DMS79 (cell line): ENCODE measurements at places on chromosomes 6 and 20.

DNA sequence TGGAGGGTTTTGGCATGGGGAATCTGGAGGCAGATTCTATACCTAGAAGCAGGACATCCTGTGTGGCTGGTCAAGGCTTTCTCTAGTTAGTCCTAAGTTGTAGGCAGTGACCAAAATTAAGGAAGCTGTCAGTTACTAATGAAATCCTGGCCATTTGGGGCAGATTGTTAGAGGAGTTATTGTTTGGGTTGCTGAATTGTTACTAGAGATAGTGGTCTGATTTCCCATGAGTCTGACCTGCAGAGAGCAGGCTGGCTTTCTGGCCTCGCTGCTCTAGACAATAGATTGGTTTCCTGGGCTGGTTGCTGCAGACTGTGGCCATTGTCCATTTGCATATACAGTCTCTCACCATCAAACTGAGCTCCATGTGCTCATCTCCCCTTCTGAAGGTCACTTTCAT lies 205.0 kb upstream of the SASH1 start:
- DNase-seq = no peak

- DNase-seq = no peak
Measured at GRCh38 chr6:48825501-48826151, 637.4 kb downstream of the MMUT start.

DNA sequence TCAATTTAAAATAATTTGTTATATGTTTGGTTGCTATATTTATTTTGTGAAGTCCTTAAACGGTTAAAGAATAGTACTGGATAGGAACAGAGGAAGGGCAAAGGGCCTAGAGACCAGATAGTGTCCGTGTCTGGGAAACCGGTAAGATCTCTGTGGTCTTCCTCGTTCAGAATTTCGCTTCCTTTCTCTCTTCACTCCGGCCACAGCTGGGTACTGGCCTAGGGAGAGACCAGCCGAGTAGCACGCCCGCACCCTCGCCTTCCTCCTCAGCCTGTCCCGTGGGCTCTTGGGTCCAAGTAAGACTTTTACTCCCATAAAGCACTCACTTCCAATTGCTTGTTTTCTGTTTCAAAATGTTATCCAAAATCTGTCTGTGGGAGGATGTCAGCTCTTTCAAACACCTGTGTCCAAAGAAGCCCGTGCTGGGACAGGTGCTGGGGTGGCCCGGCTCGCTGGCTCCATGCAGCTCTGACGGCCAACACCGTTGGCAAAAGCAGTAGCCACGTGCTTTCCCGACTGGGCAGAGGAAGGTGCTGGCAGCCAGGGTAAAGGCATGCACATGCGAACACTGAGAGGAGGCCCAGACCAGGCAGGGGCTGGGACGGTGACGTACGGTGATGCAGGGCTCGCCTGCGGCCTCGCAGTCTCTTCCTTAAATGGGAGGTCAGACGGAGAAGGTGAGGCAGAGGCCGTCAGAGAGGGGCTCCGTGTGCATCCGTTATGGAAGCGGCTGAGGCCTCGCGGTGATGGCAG lies 112.2 kb downstream of the IRF4 start:
- no peak for DNase-seq

DNA sequence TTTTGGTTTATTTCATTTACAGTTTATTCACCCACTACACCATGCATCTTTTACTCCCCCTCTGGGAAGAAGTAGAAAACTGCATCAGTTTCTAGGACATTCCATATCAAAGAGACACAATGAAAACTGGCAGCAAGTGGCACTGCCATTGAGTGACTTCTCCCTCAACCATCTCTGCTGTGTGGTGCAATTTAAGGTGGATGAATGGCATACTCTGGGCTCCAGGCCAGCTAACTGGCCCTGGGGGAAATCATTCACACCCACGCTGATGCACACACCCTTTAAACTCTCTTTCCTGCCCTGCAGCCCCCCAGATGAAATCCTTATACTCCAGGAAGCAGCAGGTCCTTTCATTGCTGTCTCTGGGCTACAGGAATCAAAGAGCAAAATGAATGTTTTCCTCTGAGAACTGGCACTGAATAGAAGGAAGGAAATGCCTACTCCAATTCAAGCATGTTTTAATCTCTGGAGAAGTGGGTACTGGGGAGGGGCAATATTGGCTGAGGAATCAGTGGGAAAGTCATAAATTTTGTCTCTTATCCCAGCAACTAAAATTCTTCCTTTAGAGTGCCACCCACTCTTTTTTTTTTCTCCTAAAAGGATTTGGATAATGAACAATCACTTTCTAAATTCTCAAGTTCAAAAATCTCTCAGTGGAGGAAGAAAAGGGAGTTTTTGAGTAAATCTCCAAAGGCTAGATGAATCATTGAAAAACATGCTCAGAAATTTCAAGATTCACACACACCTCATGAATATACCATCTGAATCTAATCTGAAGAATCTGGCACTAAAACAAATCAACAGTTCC lies 16.9 kb upstream of the RFPL4B start:
- peak; percentile 55 for DNase-seq

DNA sequence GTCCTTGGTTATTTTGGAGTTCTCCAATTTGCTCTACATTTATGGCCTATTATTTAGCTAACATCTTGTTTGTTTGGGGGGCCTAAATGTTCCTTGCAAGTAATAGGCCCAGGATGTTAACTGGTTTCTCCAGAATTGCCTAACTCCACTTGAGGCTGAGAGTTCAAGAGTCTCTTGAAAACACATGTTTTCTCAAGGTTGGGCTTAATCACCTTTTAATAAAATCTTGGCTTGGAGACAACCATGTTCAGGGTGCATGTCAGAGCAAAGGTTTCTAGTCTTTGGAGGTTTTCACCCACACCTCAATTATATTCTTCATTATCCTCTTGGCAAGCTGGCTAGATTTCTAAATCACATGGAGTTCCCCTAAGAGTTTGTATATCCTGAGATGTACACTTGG lies 54.2 kb downstream of the KLHL31 start:
- peak; percentile 97 for DNase-seq
